ENCODE measurements at places on chromosomes 16 and 17. TPM values are rescaled to one million over a fixed set of nuclear protein-coding genes. Genes with fewer than 3 reads are reported as not detected.

DNA sequence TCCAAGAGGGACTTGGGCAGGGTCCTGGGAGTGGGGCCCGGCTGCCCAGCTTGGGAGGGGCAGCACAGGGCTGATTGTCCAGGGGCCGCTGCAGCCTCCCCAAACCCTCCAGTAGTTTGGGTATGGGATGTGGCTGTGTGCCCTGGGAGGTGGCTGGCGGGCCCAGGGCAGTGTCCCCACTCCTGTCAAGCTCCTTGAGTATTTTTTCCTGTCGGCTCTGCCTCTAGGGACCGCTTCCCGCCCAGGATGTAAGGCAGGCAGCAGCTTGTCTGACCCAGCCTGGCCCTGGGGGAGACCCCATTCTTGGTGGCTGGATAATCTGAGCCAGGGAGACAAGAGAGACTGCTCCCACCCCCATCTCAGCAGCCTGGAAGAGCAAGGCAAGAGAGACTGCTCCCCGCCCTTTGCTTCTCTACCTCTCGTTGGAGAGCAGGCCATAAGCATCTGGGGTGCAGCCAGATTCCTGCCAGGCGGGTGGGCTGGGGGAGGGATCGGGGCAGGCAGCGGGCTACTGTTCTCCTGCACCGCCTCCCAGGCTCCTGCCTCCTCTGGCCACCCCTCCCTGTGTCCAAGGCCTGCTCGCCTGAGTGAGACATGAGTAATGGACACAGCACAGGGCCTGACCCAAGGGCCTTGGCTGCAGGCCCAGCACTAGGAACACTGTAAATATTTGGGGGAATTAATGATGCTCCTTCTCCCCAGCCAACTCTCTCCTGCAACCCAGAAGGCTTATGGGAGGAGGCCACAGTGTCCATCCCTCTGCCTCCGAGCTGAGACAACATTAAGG, 18.4 kb upstream of the ITGA3 start:
- peaks cover 35% of the 10 kb centered on the region for H3K4me1 ChIP-seq
- H3K4me3 ChIP-seq: no peak overlapping the region
- peak; percentile 95 for DNase-seq
- H3K27ac ChIP-seq: peak overlapping the region; percentile 88
- no peaks in the 10 kb centered on the region for H3K36me3 ChIP-seq

DNA sequence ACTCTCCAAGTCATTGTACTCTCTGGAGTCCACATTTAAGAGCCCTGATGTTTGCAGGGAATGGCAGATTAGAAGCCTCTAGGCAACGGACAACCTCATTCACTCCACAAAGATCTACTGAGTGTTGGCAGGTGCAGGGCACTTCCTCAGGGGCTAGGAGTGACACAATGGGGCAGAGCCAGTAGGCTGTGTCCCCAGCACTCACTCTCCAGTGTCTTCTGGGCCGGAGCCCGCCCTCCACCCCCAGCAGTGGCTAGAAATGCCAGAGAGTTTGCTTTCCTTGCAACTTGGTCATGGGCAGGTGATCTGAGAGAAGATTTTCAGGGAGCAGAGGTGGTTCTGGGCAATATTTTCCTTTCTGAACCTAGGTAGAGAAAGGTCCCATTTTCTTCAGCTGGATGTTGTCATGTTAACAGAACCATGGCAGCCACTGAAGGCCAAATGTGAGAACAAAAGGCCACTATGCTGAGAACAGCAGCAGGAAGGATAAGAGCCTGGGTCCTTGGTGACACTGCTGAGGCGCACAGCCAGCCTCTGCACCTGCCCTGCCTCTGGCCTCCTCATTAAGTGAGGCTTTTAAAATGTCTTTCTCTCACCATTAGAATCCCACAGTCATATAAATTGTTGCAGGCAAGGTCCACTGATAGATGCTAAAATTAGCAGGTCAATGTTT, 96.2 kb downstream of the USP31 start:
- no peak overlapping the region for H3K27ac ChIP-seq
- H3K36me3 ChIP-seq: no peaks in the 10 kb centered on the region

DNA sequence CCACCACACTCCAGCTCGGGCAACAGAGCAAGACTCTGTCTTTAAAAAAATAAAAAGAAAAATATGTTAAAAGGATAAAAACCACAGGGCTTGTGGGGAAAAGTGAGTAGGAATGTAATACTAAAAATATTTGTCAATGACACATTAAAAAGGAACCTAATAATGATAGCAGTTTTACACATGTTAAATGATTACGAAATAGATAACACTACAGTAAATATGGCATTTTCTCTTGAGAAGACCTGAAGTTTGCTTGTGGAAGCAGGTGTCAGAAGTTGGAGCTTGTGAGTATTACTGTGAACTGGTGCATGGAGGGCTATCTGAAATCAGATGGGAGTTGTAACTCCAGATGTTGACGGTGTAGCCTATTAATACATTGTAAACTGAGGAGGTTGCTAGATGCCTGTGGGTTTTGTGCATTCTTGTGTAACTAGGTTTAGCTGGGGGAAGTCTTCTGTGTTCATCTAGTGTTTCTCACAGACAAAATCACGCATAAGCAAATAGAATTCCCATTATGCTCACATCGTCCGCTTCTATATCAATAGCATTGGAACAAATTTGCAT, 44.2 kb upstream of the CLEC18A start:
- H3K27ac ChIP-seq: no peak overlapping the region
- no peaks in the 10 kb centered on the region for H3K27me3 ChIP-seq
- no peak overlapping the region for H3K4me3 ChIP-seq
- H3K4me1 ChIP-seq: no peaks in the 10 kb centered on the region
- H3K36me3 ChIP-seq: peaks cover 15% of the 10 kb centered on the region

DNA sequence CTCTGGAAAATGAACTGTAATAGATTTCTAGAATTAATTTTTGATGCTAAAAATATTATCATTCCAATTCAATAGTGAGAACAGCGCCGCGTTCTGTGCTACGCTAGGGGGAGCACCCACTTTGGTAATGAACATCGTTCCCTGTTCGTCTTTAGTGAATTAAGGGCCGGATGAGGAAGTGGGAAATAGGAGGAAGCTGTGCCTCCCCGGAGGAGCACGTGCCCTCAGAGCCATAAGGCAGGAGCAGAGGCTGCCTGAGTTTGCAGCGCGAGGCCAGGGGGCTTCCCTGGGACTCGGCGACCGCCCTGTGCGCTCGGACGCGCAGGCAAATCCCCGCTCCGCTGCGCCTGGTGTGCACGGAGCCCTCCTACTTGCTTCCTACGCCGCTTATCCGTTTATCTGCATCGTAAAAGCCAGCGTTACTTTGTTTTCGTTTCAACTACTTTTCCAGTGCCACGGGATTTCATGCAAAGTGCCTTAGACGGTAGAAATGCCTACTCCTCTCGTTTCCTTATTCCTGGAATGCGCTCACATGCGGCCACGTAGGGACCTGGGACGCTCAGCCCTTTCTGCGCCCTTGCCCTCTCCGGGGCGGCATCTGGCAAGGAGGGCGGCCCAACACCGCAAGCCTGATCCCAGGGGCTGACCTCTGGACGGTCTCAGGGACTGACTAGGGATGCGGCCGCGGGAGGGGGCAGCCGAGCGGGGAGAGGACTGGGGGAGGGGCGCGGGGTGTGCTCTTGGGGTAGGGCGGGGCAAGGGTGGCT, 76.4 kb downstream of the KCNJ12 start:
- no peak overlapping the region for H3K4me3 ChIP-seq
- peak; percentile 84 for DNase-seq
- H3K27me3 ChIP-seq: peaks cover 3% of the 10 kb centered on the region

- H3K27ac ChIP-seq: no peak overlapping the region
- H3K4me1 ChIP-seq: no peaks in the 10 kb centered on the region
- peaks cover 42% of the 10 kb centered on the region for H3K36me3 ChIP-seq
- no peaks in the 10 kb centered on the region for H3K27me3 ChIP-seq
Observed at GRCh38 chr17:36498155-36498554, 11.7 kb downstream of the ZNHIT3 start.

DNA sequence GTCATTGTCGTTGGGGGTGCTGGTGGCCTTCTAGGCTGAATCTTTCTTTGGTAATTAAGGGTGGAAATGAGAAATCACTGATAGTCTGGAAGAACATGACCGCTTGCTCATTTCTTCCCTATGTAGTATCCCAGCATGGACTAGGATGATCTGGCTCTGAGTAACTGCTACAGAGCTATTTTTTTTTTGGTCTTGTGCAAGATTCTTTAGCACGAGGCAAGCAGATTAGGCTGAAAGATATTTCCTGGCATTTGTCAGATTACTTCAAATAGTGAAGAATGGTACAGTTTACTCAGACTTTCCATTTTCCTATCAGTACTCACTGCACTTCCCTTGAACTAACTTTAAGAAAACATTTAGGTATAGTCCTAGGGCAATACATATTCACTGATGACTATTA, 89.0 kb downstream of the SYCE1L start:
- no peaks in the 10 kb centered on the region for H3K4me1 ChIP-seq
- H3K36me3 ChIP-seq: no peaks in the 10 kb centered on the region
- no peak for DNase-seq
- no peak overlapping the region for H3K27ac ChIP-seq
- no peak overlapping the region for H3K4me3 ChIP-seq
- H3K27me3 ChIP-seq: no peaks in the 10 kb centered on the region

DNA sequence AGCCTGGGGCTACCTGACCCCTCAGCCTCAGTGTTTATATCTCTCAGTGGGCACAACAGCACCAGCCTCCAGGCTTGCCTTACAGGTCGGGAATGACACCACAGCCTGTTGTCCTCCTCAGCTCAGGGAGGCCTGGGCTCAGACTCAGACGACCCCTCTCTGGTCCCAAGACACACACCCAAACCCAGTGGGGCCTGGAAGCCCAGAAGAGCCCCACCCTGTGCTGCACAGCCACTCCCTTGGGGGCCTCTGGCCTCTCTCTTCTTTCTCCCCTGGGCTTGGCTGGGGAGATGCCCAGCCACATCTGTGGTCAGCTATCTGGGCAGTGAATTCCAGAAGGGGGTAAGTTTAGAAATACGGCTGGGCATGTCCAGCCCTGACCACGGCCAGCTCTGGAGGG, 2.4 kb downstream of the NATD1 start:
- no peaks in the 10 kb centered on the region for H3K4me1 ChIP-seq
- H3K4me3 ChIP-seq: no peak overlapping the region
- no peak for DNase-seq
- no peak overlapping the region for H3K27ac ChIP-seq

DNA sequence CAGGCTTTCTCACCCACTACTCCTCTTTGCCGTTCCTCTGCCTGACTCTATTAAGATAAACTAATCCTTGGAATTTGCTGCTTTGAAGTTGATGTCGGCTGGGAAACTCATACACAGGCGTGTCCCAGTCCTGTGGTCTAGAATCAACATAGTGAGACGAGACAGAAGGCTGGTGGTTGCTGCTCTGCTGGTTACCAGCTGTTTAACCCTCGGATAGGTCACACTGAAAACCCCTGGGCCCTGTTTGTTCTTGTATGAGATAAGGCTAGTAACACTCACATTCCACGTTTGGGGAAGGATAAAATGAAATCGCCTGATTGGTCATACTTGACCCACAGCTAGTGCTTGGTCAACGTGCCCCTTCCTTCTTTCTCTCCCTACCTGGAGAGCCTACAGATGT, 517.0 kb downstream of the CDH13 start:
- no peak overlapping the region for H3K27ac ChIP-seq
- no peaks in the 10 kb centered on the region for H3K27me3 ChIP-seq
- no peaks in the 10 kb centered on the region for H3K36me3 ChIP-seq

DNA sequence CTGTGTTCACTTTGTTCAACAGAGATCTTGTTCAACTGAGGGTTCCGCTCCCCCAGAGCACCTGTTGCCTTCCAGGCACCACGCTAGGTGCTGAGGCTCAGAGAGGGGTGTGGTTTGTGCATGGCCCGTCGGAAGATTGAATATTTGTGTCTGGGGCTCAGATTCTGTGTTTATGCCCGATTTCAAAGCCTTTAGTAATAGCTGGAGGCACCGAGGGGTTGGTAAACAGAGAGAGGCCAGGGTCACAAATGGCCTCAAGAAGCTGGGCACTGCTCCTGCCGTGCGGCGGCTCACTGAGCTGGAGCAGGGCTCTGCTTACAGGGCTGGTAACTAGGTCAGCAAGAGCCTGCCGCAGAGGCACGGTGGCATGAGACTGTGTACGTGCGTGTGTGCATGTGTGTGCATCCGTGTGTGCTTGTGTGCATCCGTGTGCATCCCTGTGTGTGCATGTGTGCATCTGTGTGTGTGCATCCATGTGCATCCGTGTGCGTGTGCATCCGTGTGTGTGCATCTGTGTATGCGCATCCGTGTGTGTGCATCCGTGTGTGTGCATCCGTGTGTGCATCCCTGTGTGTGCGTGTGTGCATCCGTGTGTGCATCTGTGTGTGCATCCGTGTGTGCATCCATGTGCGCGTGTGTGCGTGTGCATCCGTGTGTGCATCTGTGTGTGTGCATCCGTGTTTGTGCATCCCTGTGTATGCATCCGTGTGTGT, 5.4 kb downstream of the ITGAE start:
- H3K36me3 ChIP-seq: no peaks in the 10 kb centered on the region
- peaks cover 4% of the 10 kb centered on the region for H3K4me1 ChIP-seq
- H3K4me3 ChIP-seq: no peak overlapping the region
- no peaks in the 10 kb centered on the region for H3K27me3 ChIP-seq
- no peak overlapping the region for H3K27ac ChIP-seq

GRCh38 chr17:82734987-82735866, at the start of gene FN3K:
Gene FN3K, plus strand, starts transcription at chr17:82735615. Its CDS starts 22 bp downstream, at chr17:82735637.
- peak within 1 kb of the TSS; percentile 68 for H3K27ac ChIP-seq
- no peaks in the 10 kb centered on the region for H3K36me3 ChIP-seq
- DNase-seq: peak; percentile 73
- H3K4me1 ChIP-seq: peaks cover 5% of the 10 kb centered on the region
- no peaks in the 10 kb centered on the region for H3K27me3 ChIP-seq

- no peaks in the 10 kb centered on the region for H3K27me3 ChIP-seq
- H3K4me1 ChIP-seq: no peaks in the 10 kb centered on the region
- DNase-seq: no peak
- no peak overlapping the region for H3K27ac ChIP-seq
Observed at GRCh38 chr17:218432-219110, 37.1 kb upstream of the DOC2B start.

GRCh38 chr17:17361867-17362539, 58.8 kb downstream of the NT5M start:
- H3K36me3 ChIP-seq: no peaks in the 10 kb centered on the region
- no peaks in the 10 kb centered on the region for H3K27me3 ChIP-seq
- H3K4me1 ChIP-seq: no peaks in the 10 kb centered on the region
- H3K4me3 ChIP-seq: no peak overlapping the region
- peak; percentile 4 for DNase-seq
- no peak overlapping the region for H3K27ac ChIP-seq

GRCh38 chr16:16124974-16125373, 98.3 kb downstream of the ABCC6 start:
- H3K4me1 ChIP-seq: no peaks in the 10 kb centered on the region
- DNase-seq: no peak
- no peak overlapping the region for H3K27ac ChIP-seq
- no peaks in the 10 kb centered on the region for H3K27me3 ChIP-seq
- no peak overlapping the region for H3K4me3 ChIP-seq

DNA sequence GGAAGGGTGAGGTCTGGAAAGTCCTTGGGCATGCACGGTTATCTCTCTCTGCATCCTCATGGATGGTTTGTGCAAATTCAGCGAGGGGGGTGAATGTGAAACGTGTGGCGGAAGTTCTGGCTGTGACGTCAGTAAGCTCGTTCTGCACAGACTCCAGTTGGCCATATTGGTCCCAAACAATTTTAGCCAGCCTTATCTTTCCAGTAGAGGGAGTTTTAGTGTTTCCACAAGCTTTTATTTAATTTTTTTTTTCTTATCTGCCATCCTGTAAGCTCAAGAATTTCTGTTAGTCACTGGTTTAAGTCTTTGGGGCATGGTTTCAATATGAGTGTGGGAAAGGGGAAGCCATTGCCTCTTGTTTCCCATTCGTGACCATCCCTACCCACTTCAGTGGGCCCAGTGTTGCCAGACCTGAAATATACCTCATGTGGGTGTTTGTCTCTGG, 39.0 kb downstream of the HLF start:
- no peak for DNase-seq
- H3K4me3 ChIP-seq: no peak overlapping the region

The KRT12 gene
- total RNA-seq: not detected

The NPIPA3 gene
- total RNA-seq: 1.0 TPM

The GAST gene
- not detected for total RNA-seq

The GGT6 gene
- 8.8 TPM for total RNA-seq
